ENCODE measurements at places on chromosomes 5 and 9. TPM values are rescaled to one million over a fixed set of nuclear protein-coding genes. Genes with fewer than 3 reads are reported as not detected.

The CCL27 gene
- 0.16 TPM for total RNA-seq

The TDRD7 gene
- 21.5 TPM for total RNA-seq

The SH3PXD2B gene
- 22.9 TPM for total RNA-seq

The HTR4 gene
- not detected for total RNA-seq

The NDUFAF2 gene
- total RNA-seq, result 18.9 TPM

The QRFP gene
- not detected for total RNA-seq

The CD274 gene
- total RNA-seq, result 29.0 TPM

The MARCHF11 gene
- not detected for total RNA-seq
